ENCODE measurements at places on chromosomes 5 and 9. TPM values are rescaled to one million over a fixed set of nuclear protein-coding genes. Genes with fewer than 3 reads are reported as not detected.

DNA sequence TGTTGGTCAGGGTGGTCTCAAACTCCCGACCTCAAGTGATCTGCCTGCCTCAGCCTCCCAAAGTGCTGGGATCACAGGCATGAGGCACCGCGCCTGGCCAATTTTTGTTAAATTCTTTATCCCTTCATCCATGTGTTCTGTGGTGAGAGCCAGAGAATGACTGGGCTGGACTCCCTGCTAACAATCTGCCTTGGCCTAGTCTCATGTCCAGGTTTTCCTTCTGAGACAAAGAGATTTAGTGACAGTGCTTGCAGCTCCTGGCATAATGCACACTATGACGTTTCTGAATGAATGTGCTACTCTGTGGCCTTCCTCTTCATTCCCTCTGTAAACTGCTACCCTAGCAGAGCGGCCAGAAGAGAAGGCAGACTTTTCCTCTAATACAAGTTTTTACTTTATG lies 79.3 kb downstream of the FOXD1 start:
- no peaks in the 10 kb centered on the region for H3K36me3 ChIP-seq
- DNase-seq, result no peak
- no peak overlapping the region for H3K27ac ChIP-seq
- H3K4me3 ChIP-seq, result no peak overlapping the region
- peaks cover 20% of the 10 kb centered on the region for H3K4me1 ChIP-seq

DNA sequence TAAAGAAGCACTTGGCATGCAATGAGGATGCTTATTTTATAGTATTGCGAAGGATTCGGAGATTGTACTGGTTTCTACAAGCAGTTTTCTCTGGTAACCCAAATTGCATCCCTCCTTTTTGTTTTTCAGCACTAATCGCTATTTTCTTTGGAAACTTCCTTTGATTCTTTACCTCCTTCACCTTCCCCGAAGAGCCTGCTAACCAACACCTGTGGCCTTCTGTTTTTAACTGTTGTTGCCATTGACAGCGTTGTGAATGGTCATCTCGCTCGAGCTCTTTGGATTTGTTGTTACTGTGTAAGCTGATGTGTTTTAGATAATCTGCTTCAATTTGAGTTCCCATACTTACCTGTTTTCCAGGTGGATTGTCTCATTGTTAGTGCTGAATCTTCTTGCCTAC lies 1.1 kb downstream of the CNOT6 start:
- DNase-seq, result no peak
- H3K4me3 ChIP-seq, result peak overlapping the region; percentile 84
- H3K4me1 ChIP-seq, result peaks cover 19% of the 10 kb centered on the region
- H3K27me3 ChIP-seq, result no peaks in the 10 kb centered on the region
- H3K36me3 ChIP-seq, result no peaks in the 10 kb centered on the region
- H3K27ac ChIP-seq, result peak overlapping the region; percentile 98

- H3K4me1 ChIP-seq, result no peaks in the 10 kb centered on the region
- H3K36me3 ChIP-seq, result no peaks in the 10 kb centered on the region
- DNase-seq, result no peak
- no peak overlapping the region for H3K27ac ChIP-seq
- peaks cover 9% of the 10 kb centered on the region for H3K27me3 ChIP-seq
Observed at GRCh38 chr9:34545497-34545896, 22.7 kb upstream of the ENHO start.

Gene BAAT
- polyA plus RNA-seq, result 19.8 TPM

DNA sequence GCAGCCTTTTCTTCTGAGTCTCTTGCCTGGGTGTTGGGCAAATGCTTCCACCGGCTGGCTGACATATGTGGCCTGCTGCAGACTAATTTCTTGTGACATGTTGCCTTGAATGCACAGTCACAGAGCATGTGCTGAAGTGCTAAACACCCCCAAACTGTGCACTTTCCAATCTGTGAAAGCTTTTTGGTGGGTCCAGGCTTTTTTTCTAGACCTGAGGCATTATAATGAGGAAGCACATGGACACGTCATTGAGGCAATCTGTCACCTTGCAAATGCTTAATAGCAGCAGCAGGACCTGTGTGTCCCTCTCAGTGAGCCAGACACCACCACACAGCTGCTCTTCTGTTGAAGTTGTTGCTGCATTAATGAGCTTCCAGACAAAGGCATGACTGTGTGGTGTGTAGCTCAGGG lies 274.7 kb downstream of the ELAVL2 start:
- no peaks in the 10 kb centered on the region for H3K27me3 ChIP-seq
- H3K4me1 ChIP-seq, result no peaks in the 10 kb centered on the region
- DNase-seq, result no peak
- no peak overlapping the region for H3K4me3 ChIP-seq

- no peak overlapping the region for H3K4me3 ChIP-seq
- no peaks in the 10 kb centered on the region for H3K27me3 ChIP-seq
- no peaks in the 10 kb centered on the region for H3K4me1 ChIP-seq
- no peaks in the 10 kb centered on the region for H3K36me3 ChIP-seq
Observed at GRCh38 chr5:88816195-88816594, 66.8 kb downstream of the MEF2C start.

- H3K27me3 ChIP-seq, result no peaks in the 10 kb centered on the region
- H3K36me3 ChIP-seq, result no peaks in the 10 kb centered on the region
- H3K4me3 ChIP-seq, result no peak overlapping the region
- no peaks in the 10 kb centered on the region for H3K4me1 ChIP-seq
- no peak overlapping the region for H3K27ac ChIP-seq
- DNase-seq, result peak; percentile 67
Observed at GRCh38 chr5:112848116-112848811, 12.8 kb upstream of the SRP19 start.

Gene DRD1
- 0.25 TPM for polyA plus RNA-seq

- H3K4me3 ChIP-seq, result no peak overlapping the region
- no peak for DNase-seq
- H3K36me3 ChIP-seq, result no peaks in the 10 kb centered on the region
Observed at GRCh38 chr9:106796771-106797170, 66.2 kb upstream of the ZNF462 start.

- no peak for DNase-seq
- H3K27ac ChIP-seq, result no peak overlapping the region
- H3K4me1 ChIP-seq, result no peaks in the 10 kb centered on the region
- H3K4me3 ChIP-seq, result no peak overlapping the region
Observed at GRCh38 chr5:6497262-6497661, 48.6 kb downstream of the UBE2QL1 start.

- H3K4me1 ChIP-seq, result no peaks in the 10 kb centered on the region
- H3K4me3 ChIP-seq, result no peak overlapping the region
- no peak overlapping the region for H3K27ac ChIP-seq
- no peak for DNase-seq
Observed at GRCh38 chr5:181043285-181044092, 3.4 kb downstream of the BTNL9 start.

Gene SYK
- 5.1 TPM for polyA plus RNA-seq

DNA sequence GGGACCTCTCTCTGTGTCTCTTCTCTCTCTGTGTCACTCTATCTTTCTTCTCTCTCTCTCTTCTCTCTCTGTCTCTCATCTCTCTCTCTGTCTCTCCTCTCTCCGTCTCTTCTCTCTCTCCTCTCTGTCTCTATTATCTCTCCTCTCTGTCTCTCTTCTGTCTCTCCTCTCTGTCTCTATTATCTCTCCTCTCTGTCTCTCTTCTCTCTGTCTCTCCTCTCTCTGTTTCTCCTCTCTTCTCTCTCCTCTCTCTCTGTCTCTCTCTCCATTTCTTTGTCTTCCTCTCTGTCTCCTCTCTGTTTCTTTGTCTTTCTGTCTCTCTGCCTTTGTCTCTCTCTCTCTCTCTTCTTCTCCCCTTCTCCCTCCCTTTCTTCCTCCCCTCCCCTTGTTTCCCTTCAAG lies 3.2 kb upstream of the OLFM1 start:
- H3K4me3 ChIP-seq, result no peak overlapping the region
- no peaks in the 10 kb centered on the region for H3K36me3 ChIP-seq
- H3K27me3 ChIP-seq, result peaks cover 45% of the 10 kb centered on the region
- H3K4me1 ChIP-seq, result no peaks in the 10 kb centered on the region

Gene AIF1L
- 6.3 TPM for polyA plus RNA-seq

Gene ELOVL7
- polyA plus RNA-seq, result 15.2 TPM

DNA sequence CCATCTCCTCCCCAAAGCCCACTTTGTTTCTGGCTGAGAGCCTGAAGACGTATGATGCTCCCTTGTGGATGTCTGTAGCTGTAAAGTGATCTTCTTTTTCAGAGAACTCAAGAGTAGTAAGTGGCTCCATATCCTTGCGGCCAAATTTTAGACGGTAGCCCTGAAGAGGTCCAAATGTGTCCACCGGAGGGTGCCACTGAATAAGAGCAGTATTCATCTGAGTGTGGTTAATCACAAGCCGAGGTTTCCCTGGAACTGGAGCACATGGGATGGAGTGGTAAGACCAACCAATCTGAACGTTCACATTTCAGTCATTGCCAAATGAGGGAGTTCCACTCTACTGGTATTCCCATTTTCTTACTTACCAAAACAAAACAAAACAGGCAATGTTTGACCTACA lies 686.5 kb upstream of the DMAC1 start:
- peak; percentile 25 for DNase-seq
- H3K4me3 ChIP-seq, result no peak overlapping the region
- H3K36me3 ChIP-seq, result no peaks in the 10 kb centered on the region
- H3K27ac ChIP-seq, result no peak overlapping the region

Gene PCDHGC3
- 40.8 TPM for polyA plus RNA-seq

- H3K27ac ChIP-seq, result no peak overlapping the region
- no peak for DNase-seq
- no peak overlapping the region for H3K4me3 ChIP-seq
- H3K4me1 ChIP-seq, result no peaks in the 10 kb centered on the region
- H3K36me3 ChIP-seq, result no peaks in the 10 kb centered on the region
Observed at GRCh38 chr5:98121036-98121936, 652.2 kb upstream of the RGMB start.

GRCh38 chr5:32586276-32586599 lies 881 bp downstream of the SUB1 start:
- H3K36me3 ChIP-seq, result no peaks in the 10 kb centered on the region
- H3K4me1 ChIP-seq, result peaks cover 5% of the 10 kb centered on the region
- no peak for DNase-seq

Gene KCNV2
- not detected for polyA plus RNA-seq

Gene FAM114A2
- polyA plus RNA-seq, result 12.0 TPM
